ENCODE measurements at places on chromosomes 13 and 19. TPM values are rescaled to one million over a fixed set of nuclear protein-coding genes. Genes with fewer than 3 reads are reported as not detected.

- no peak for DNase-seq
- H3K4me1 ChIP-seq: no peaks in the 10 kb centered on the region
- H3K36me3 ChIP-seq: no peaks in the 10 kb centered on the region
- no peaks in the 10 kb centered on the region for H3K27me3 ChIP-seq
- H3K4me3 ChIP-seq: no peak overlapping the region
- H3K27ac ChIP-seq: no peak overlapping the region
Observed at GRCh38 chr19:18948075-18948975, 7.3 kb upstream of the HOMER3 start.

GRCh38 chr19:42230571-42230970, 10.5 kb downstream of the ZNF526 start:
- H3K4me1 ChIP-seq: no peaks in the 10 kb centered on the region
- DNase-seq: no peak
- no peak overlapping the region for H3K27ac ChIP-seq
- H3K4me3 ChIP-seq: no peak overlapping the region
- no peaks in the 10 kb centered on the region for H3K27me3 ChIP-seq

DNA sequence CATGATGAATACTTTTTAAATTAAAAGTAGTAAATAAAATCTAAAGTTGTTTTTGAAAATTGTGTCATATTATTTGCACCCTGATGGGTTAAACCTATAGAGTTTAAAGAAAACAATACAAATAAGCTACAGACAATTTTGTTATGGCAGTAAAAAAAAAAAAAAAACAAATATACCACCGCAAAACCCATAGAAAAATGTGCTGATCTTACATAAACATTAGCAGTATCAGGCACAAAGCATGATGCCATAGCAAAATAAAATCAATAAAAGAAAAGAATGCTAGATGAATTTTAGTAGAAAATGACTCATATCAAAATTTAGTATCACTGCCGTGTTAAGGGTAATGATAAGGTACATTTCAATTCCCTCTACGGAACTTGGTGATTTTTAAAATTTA, 826.0 kb downstream of the SLITRK1 start:
- no peak overlapping the region for H3K27ac ChIP-seq
- no peaks in the 10 kb centered on the region for H3K36me3 ChIP-seq
- H3K27me3 ChIP-seq: no peaks in the 10 kb centered on the region
- no peak for DNase-seq

DNA sequence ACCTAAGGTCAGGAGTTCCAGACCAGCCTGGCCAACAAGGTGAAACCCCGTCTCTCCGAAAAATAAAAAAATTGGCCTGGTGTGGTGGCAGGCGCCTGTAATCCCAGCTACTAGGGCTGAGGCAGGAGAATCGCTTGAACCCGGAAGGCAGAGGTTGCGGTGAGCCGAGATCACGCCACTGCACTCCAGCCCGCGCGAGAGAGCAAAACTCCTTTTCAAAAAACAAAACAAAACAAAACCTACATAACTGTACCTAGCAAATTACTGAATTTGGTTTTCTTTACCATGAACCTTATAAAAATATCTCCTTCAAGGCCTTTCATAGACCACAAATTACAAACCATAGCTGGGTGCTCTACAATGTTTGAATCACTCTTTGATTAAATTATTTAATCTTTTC, 760 bp downstream of the ZNF91 start:
- DNase-seq: peak; percentile 56
- H3K4me1 ChIP-seq: peaks cover 10% of the 10 kb centered on the region
- H3K36me3 ChIP-seq: no peaks in the 10 kb centered on the region
- H3K4me3 ChIP-seq: peak overlapping the region; percentile 97
- H3K27me3 ChIP-seq: no peaks in the 10 kb centered on the region

GRCh38 chr19:37551129-37551993, 43.2 kb downstream of the ZNF571 start:
- DNase-seq: no peak
- no peaks in the 10 kb centered on the region for H3K4me1 ChIP-seq
- peak overlapping the region; percentile 25 for H3K4me3 ChIP-seq
- no peaks in the 10 kb centered on the region for H3K36me3 ChIP-seq
- no peaks in the 10 kb centered on the region for H3K27me3 ChIP-seq

- H3K36me3 ChIP-seq: no peaks in the 10 kb centered on the region
- DNase-seq: no peak
- H3K4me1 ChIP-seq: no peaks in the 10 kb centered on the region
- no peaks in the 10 kb centered on the region for H3K27me3 ChIP-seq
- H3K4me3 ChIP-seq: no peak overlapping the region
- no peak overlapping the region for H3K27ac ChIP-seq
Observed at GRCh38 chr13:22086597-22087330, 415.9 kb downstream of the FGF9 start.

The SIGLECL1 gene
- not detected for total RNA-seq
